ENCODE measurements at places on chromosomes 2 and 18.

DNA sequence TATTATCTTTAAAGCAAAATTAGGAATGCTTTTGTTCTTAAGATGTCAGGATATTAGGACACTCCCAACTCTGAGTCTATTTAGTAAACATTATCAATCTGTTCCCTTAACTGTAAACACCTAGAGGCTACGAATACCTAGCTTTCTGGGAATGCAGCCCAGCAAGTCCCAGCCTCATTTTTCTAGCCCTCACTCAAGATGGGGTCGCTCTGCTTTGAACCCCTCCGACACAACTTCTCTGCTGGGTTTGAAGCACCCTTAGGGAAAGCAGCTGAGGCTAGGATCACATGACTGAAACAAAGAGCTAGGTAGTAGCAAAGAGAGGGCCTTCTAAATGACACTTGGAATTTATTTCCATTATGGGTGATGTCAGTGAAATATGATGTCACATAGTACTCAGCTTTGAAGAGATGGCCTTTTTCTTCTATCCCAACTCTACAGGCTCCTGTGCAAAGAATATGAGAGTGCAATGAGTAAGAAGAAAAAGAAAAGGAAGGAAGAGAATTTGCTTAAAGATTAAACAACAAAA lies 114.7 kb downstream of the CSRNP3 start:
- no peak for DNase-seq

GRCh38 chr2:206721256-206721920 lies 3.2 kb upstream of the DYTN start:
- DNase-seq, result peak; percentile 15

GRCh38 chr18:61900504-61901281 lies 7.9 kb upstream of the RNF152 start:
- DNase-seq, result no peak

- DNase-seq, result no peak
Observed at GRCh38 chr18:26515643-26516487, 32.5 kb downstream of the KCTD1 start.

GRCh38 chr2:189016311-189016861 lies 42.2 kb downstream of the COL3A1 start:
- no peak for DNase-seq

- no peak for DNase-seq
Observed at GRCh38 chr2:173775440-173775839, 189.7 kb downstream of the SP3 start.

GRCh38 chr2:112004253-112004645 lies 50.8 kb upstream of the TMEM87B start:
- DNase-seq, result peak; percentile 30

DNA sequence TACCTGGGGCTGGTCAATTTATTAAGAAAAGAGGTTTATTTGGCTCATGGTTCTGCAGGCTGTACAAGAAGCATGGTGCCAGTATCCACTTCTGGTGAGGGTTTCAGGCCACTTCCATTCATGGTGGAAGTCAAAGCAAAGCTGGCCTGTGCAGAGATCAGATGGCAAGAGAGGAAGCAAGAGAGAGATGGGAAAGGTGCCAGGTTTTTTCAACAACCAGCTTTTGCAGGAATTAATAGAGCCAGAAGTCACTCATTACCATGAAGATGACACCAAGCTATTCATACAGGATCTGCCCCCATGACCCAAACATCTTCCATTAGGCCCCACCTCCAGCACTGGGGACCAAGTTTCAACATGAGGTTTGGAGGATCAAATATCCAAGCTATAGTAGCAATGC lies 56.8 kb upstream of the ST3GAL5 start:
- no peak for DNase-seq

DNA sequence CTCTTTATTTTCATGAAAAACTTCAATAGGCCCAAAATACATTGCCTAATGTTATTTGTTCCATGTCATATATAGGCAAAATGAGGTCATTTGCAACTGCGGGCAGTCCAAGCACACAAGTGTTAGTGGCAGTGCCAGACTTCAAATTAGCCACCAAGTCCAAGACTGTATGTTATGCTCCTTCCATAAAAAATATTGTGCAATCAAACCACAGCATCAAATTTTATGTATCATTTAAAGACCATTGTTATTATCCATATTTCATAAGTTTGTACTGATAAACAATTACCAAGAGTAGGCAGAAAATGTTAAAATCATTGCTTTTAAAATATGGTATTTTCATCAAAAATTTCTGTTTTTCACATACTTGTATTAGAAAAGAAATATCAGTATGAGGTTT lies 54.1 kb downstream of the XIRP2 start:
- no peak for DNase-seq

DNA sequence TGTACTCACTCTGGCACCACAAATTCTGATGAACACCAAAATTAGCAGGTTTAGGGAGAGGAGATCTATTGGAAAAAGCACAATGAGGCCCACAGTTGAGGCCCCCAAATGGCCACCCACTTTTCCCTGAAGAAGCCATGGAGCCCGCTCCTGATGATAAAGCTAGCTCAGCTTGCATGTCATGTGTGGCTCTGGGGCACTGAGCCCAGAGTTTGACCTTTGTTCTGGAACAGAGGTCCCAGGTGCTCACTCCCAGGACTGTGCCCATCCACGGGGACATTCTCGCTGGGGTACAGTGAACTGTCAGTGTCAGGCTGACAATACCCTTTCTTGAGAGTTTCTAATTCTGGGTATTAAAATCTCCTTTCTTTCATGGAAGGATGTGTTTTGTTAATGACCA lies 36.2 kb downstream of the XDH start:
- DNase-seq, result no peak

DNA sequence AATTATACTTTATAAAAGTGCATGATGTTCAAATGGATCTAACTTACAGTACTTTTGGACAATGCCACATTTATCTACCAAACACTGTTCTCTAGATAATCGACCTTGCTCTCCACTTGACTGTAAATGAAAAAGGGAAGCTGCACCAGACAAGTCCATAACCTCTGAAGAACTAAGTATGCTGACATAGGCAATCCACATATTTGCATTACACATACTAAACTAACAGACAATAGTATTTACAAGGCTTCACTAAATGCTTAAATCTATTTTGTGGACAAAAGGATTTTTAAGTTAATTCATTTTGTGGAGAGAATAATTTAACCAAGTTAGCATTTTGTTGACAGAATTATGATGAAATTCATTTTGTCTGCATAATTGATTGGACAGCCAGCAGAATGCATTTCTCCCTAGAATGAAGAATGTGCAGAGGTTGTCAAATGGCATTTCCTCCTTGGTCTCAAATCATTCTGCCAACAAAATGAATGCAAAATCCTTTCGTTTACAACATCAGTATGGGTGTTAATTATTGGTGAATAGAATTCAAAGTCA lies 520.9 kb downstream of the CPS1 start:
- no peak for DNase-seq

GRCh38 chr2:145495590-145495989 lies 975.7 kb upstream of the ZEB2 start:
- no peak for DNase-seq

All from GM20000 (cell line).